Activated naive CD4-positive, alpha-beta T cell (primary cell): ENCODE measurements at places on chromosomes 2 and 18.

DNA sequence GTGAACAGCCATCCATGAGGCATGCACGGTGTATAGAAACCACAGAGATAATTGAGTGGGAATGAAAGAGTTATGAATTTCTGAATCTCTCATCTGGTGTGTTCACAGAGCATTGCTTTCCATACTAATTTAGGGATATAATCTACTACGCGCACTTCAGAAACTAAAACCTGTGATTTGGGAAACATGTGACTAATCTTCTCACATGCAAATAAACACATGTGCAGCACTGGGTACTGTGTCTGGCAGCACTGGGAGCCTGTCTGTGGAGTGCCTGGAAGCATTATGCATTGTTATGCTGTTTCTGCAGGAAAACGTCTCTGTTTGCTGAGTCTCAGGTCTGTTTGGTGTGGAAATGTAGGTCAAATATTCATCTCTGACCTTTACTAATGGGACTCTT, 287.3 kb downstream of the CMPK2 start:
- DNase-seq: no peak

- DNase-seq: no peak
Measured at GRCh38 chr2:23660237-23660636, 266.7 kb downstream of the ATAD2B start.

DNA sequence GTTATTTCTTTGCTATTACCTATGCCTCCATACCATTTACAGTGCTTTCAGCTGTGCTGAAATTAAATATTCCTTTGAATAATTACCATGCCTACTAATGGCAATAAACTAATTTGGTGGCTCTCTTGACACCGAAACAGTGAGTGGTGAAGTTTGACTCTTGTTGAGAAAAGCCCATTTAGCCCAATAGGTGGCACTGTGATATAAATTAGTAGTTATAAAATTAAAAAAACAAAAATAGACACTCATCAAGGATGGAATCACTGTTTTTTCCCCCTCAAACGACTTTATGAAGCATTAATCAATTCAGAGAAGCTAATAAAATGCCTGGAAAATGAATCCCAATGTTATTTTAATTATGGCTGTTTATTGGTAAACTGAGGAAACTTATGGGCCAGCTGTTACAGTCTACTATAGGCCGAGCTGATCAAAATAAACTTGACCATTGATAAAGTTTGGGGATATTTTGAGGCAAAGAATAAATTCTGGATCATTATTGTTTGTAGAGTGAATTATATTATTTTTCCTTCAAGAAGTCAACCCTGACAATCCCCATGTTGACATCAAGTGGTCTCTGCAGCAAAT, 339.6 kb downstream of the TRIB2 start:
- DNase-seq: no peak

GRCh38 chr2:41854227-41854626, 193.6 kb upstream of the PKDCC start:
- DNase-seq: no peak

GRCh38 chr2:204250692-204251091, 294.6 kb upstream of the PARD3B start:
- no peak for DNase-seq
